ENCODE measurements at places on chromosomes 6 and 20.

DNA sequence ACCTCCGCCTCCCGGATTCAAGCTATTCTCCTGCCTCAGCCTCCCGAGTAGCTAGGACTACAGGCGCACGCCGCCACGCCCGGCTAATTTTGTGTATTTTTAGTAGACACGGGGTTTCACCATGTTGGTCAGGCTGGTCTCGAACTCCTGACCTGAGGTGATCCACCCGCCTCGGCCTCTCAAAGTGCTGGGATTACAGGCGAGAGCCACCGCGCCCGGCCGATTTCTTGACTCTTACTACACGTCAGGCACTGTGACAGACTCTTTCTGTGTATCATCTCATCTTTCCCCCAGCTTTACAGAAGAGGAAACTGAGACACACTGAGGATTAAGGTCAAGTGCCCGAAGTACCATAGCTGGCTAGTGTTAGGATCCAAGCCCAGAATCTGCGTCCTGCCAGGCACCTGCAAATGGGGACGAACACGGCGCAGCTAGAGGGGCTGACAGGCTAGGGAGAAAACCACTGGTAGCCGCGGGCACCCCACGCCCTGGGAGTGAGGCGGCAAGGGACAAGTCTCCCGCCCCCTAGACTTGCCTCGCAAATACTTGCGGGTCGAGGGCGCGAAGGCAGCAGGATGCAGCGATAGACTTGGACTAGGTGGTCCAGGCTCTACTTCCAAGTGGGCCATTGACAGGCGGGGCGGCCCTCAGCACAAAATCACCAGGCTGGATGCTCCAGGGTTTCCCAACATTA, 1.1 kb upstream of the TAF8 start:
- DNase-seq, result no peak

DNA sequence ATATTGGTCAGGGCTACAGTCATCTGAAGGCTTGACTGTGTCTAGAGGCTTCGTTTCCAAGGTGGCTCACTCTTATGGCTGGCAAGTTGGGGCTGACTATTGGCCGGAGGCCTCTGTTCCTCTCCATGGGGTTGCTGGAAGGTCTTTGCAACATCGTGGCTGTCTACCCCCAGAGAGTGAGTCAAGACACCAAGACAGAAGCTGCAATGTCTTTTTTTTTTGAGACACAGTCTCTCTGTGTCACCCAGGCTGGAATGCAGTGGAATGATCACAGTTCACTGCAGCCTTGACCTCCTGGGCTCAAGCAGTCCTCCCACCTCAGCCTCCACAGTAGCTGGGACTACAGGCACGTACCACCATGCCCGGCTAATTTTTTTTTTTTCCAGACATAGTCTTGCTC, 29.4 kb upstream of the KIF3B start:
- no peak for DNase-seq

- no peak for DNase-seq
Observed at GRCh38 chr6:24313251-24314141, 44.4 kb downstream of the DCDC2 start.

DNA sequence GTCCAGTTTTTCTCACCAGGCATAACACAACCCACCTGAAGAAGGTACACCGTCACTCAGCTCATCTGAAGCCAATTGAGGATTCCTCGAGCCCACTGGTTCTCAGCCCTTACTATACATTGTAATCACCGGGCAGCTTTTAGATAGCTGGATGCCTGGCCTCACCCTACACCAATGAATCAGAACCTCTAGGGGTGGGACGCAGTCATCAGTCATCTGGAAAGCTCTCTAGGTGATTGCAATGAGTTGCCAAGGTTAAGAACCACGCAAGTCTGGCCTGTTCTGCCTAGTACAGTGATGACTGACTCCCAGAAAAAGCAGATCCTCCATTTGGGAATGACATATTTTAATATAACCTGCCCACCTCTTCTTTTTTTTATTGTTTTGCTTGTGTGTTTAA, 41.1 kb downstream of the MC3R start:
- DNase-seq, result no peak

DNA sequence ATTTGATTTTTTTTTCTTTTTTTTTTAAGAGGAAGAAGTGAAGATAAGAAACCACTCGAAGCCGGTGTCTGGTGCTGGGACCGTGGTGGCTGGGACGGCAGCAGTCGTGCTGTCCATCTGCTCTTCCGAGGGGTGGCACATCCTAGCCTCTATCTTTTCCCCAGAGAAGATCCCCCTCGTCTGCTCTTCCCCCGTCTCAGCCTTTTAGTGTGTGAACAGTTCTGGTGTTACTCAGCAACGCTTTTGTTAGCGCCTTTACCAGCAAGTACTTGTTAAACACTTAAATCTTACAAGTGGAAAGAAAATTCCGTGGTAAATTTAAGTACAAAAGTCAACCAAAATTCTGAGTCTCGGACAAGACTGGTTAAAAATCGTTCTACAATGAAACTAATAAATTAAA, 90.1 kb downstream of the RSPH3 start:
- DNase-seq, result no peak

DNA sequence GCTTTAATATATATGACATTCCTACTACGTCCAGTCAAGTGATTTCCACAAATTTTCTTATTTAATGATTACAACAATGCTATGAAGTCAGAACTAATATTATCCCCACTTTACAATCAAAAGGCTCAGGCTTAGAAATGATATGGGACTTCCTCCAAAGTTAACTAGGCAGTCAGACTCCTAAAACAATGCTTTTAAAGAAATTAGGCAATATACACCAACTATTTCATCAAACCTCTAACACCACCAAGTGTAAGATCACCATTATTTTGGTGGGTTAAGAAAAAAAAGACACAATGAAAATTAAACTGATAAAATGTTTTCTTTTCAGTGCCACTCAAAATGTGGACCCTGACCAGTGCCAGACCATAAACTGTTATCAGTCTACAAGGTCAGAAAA, 256.1 kb upstream of the RUNX2 start:
- DNase-seq, result no peak

- DNase-seq, result no peak
Observed at GRCh38 chr6:140204154-140204553, 829.7 kb upstream of the CITED2 start.

DNA sequence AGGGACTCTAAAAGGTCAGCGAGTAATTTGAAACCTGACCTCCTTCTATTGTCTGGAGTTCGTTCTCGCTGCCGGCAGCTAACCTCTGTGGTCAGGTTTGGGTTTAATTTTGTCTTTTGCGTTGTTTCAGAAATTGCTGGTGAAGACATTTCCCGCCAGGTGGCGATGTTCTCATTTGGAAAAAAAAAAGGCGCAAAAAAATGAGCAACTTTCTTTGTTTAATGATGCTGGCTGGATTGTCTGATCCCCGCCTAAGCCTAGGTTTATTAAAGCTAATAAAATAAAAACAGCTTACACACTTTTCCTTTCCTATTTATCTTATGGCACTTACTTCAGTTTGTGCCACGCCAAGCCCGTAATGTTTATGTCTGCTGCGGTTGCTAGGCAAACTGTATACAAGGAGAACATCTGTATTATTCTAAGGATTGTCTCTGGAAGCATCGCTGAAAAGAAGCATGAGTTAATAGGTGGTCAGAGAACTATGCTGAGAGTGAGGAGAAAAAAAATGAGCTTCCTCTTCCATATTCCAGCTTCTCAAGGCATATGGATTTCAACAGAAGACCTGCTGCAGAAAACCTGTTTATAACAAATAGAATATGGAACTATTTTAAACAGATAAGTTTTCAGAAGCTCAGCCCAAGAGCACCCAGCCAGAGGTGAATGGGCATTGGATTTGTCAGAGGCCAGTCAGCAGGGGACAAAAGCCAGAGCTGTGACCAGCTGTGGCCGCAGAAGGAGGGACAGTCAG, 205.7 kb downstream of the DOK5 start:
- peak; percentile 51 for DNase-seq

GRCh38 chr6:57116776-57117175, 26.8 kb downstream of the ZNF451 start:
- no peak for DNase-seq
